NCI-H1930 (cell line): ENCODE measurements at places on chromosomes 1 and 21.

GRCh38 chr1:22376001-22376400 lies 75.7 kb upstream of the ZBTB40 start:
- DNase-seq, result no peak

DNA sequence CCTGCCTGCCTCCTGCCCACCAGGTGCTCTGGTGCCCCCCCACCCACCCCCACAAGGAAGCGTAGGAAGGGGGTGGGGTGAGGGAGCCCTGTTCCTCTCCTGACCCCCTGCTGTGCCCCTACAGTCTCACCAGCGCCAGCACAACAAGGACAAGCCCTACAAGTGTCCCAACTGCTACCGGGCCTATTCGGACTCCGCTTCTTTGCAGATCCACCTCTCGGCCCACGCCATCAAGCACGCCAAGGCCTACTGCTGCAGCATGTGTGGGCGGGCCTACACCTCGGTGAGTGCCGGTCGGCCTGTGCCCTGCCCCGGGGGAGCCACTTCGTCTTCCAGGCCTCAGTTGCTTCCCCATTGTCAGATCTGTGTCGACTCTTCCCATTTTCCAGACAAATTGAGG lies 25.9 kb downstream of the A3GALT2 start:
- DNase-seq, result no peak

DNA sequence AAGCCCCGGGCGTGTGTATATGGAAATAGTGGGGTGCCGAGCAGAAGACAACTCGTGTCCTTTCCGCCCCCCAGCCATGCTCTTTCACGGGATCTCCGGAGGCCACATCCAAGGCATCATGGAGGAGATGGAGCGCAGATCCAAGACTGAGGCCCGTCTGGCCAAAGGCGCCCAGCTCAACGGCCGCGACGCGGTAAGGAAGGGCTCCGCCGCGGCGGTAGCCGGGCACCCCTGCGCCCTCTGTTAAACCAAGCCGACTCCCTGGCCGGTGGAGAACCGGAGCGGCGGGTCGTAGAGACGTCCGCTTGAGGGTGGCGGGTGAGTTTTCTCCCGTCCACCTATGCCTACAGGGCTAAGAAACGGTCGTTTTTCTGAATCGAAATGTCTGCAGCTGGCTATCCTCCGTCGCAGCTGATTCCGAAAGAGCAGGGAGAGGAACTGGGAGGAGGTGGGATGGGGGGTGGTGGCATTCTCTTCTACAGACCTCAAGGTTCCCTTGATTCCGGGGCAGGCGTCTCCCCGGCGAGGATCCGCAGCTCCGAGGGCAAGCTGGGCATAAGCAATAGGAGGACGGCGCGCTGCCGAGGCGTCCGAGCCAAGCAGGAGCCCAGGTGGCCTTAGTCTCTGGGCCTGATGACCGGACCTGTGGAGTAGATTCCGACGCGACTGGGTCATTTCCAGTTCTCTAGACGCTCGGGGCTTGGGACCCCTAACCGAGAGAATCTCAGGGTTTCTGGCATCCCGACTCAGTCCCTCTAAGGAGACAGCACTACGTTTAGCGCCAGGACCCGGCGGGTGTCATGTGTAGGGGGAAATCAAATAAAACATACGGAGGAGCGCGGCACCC lies 856 bp downstream of the LHX9 start:
- no peak for DNase-seq

- no peak for DNase-seq
These were observed 74.6 kb upstream of the GADD45A start for GRCh38 chr1:67610450-67610849.

- no peak for DNase-seq
These were observed 158.7 kb downstream of the NTPCR start for GRCh38 chr1:233109096-233109495.

GRCh38 chr21:45440736-45441350 lies 35.9 kb downstream of the COL18A1 start:
- DNase-seq, result no peak

DNA sequence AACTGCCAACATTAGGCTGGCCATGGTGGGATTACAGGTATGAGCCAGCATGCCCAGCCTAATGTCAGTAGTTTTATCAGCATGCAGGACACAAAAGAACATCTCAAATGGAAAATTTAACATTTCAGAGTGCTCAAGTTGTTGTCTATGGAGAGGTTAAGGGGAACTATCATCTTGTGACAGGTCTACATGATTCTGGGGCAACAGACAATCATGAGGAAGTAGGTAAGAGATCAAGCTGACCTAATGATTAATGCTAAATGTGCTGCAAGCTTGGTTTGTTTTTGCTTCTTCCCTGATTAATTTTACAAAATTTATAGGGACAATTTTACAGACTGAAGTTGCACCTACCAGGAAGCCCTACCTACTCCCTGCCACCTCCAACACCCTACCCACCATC lies 36.6 kb downstream of the FMO4 start:
- DNase-seq, result no peak

GRCh38 chr21:43287111-43287760 lies 118.4 kb downstream of the CRYAA start:
- no peak for DNase-seq

DNA sequence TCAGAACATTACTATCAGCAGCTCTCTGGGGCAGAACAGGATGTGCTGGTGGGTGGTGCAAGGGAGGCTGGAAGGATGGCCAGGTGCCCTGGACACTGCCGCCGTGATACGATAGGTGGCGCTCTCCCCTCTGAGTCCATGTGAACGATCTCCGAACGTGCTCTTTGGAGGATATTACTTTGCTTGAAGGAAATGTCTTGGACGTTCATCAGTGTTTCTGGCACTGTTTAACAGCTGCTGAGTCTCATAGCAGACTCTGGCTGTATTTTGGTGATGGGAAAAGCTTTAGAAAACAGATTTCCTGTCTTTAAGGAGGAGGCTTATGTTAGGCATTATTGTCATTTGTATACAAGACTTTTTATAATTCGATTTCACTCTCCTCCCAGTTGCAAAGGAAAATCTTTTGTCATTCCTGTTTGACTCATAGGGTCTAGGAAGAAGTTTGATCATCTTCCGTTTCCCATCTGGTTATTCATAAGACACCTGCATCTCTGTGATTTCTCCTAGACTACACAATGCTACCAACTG lies 386.2 kb upstream of the ADGRL2 start:
- no peak for DNase-seq

- DNase-seq, result no peak
These were observed 1.1 kb upstream of the RHOC start for GRCh38 chr1:112708002-112708448.

DNA sequence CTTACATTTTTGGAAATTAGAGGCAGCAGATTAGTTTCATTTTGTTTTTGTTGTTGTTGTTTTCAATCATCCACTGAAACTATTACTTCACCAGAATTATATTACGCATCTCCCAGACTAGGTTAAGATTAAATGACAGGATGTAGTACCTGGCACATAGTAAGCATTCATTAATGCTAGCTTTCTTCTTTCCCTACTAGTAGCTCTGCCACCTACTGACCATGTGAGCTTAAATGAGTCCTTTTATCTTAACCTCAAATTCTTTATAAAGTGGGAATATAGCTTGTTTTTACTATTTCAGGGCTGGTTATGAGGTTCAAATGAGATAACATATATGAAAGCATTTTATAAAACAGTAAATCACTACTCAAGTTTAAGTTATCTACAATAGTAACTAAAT lies 10.2 kb upstream of the ASPM start:
- no peak for DNase-seq

DNA sequence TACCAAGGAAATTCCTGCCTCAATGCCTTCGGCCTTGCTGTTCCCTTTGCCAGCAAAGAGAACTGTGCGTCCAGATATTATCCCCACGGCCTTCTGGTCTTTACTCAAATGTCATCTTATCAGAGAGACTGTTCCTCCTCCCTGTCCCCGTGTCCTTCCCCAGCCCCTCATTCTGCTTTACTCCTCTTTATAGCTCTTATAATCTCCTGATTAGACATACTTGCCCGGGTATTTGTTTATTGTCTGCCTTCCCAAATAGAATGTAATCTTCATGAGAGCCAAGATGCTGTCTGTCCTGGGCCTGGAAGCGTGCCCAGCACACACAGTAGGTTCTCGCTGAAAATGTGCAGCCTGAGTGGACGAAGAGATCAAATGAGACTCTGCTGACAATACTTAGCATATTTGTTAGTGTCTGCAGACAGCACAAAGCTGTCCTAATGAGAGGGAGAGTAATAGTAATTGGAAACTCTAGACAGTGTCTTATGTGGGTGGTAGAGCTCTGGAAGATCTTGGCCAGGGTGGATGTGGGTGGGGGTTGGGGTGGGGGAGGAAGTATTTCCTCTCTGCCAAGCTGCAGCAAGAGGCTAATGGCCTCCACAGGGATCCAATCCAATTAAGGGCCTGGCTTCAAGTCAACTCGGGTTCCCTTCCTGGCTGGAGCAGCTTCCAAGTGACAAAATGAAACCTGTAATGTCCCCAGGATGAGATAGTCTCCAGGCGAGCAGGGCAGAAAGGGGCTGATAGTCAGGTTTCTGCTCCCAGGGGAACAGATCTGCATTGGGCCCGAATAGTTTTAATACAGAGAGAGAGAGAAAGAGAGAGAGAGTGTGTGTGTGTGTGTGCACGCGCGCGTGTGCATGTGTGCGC lies 9.5 kb upstream of the CLIC4 start:
- no peak for DNase-seq
